ENCODE measurements at places on chromosomes 7 and 10. TPM values are rescaled to one million over a fixed set of nuclear protein-coding genes. Genes with fewer than 3 reads are reported as not detected.

Gene ZKSCAN1
- total RNA-seq, result 27.0 TPM

Gene GNG11
- total RNA-seq, result 26.0 TPM

Gene ATOH7
- not detected for total RNA-seq

GRCh38 chr10:85967594-85967993 lies 399.0 kb downstream of the GRID1 start:
- DNase-seq, result no peak

DNA sequence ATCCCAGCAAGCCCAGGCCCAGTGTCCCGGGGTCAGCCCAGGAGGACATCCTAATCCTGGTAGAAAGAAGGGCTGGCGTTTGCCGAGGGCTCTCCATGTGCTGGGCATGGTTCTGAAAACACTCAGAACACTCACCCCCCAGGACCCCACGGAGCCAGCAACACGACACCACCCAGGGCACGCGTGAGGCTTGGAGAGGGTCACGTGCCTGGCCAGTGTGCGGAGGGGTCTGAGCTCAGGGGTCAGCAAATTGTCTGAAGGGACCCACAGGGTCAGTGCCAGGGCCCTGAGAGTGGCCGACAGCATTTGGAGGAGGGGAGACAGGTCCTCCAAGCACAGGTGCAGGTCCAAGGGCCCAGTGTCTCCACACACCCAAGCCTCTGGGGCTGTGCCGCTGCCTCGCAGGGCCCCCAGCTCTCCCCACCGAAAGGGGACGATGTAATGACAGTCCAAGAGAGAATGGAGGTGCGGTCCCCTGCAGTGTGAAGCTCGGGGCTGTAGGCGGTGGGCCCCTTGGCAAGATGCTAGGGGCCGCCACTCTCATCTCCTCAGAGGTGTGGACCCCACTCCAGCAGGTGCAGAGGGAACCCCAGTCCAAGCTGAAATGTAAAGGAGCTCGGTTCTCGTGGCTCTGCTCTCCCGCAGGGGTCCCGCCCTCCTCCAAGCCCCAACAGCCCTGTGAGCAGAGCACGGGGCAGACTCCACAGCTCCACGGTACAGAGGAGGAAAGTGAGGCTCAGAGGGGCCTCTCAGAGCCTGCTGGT lies 7.8 kb downstream of the FOXL3 start:
- no peak for DNase-seq

DNA sequence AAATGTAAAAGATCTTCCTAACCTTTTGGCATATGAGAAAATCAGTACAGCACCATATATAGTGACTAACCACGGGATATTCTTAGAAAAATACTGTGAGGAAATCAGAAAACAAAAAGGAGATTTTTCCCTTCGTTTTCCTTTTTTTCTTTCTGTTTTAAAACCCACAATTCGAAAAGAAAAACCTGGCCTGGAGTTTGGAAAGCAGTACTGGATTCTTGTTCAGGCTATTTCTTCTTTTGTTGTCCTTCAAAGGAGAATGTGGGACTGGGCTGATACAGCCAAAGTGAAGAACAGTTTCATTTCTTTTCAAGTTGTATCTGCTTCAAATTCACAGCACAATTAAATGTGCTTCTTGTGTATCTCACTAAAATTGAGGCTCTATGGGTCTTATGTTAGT lies 156.8 kb upstream of the PHYHIPL start:
- DNase-seq, result no peak

GRCh38 chr7:73741600-73741999 lies 3.0 kb upstream of the ABHD11 start:
- no peak for DNase-seq

DNA sequence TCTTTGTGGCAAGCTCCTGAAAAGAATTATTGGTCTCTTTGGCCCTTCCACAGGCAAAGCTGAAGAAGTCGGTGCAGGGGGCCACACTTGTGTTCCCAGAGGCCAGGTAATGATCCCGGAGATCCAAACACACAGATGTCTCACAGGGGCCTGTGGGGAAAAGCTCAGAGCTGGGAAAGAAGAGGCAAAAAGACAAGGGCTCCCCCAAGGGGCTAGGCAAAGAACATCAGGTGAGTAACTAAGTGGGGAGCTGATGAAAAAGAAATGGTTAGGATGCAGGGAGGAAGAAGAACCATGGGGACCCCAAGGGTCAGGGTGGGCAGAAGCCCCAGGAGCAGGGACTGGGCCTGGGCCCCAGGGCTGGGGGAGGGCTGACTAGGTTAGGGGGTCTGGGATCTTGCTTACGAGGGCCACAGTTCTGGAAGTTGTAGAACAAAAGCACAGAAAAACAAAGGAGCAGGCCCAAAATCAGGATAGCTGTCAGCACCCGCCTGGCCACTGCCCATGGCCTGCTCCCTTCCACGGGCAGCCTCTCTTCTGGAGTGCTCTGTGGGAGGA lies 1.1 kb downstream of the KEL start:
- DNase-seq, result no peak

- DNase-seq, result no peak
Measured at GRCh38 chr10:124091646-124092249, 1.6 kb downstream of the CHST15 start.

Measured in esophagus muscularis mucosa (tissue), 4 donors.